ENCODE measurements at places on chromosomes 2 and 18.

DNA sequence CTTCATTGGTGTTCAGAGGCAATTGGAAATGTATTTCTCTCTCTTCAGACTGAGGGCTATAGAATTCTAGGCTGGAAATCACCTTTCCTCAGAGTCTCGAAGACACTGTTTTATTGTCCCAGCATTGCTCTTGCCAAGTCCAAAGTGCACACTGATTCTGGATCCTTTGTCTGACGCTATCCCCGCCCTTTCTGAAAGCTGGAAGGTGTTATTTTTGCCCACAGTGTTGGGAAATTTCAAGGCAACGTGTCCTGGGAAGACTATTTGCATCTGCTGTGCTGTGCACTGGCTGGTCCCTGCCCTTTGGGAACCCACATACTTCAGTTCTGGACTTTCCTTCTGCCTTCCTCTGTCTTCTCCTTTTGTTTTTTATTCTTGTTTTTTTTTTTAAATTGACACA lies 190.8 kb downstream of the SH3BP4 start:
- no peak for DNase-seq

GRCh38 chr18:58416014-58416703 lies 212.7 kb downstream of the ALPK2 start:
- DNase-seq: no peak

DNA sequence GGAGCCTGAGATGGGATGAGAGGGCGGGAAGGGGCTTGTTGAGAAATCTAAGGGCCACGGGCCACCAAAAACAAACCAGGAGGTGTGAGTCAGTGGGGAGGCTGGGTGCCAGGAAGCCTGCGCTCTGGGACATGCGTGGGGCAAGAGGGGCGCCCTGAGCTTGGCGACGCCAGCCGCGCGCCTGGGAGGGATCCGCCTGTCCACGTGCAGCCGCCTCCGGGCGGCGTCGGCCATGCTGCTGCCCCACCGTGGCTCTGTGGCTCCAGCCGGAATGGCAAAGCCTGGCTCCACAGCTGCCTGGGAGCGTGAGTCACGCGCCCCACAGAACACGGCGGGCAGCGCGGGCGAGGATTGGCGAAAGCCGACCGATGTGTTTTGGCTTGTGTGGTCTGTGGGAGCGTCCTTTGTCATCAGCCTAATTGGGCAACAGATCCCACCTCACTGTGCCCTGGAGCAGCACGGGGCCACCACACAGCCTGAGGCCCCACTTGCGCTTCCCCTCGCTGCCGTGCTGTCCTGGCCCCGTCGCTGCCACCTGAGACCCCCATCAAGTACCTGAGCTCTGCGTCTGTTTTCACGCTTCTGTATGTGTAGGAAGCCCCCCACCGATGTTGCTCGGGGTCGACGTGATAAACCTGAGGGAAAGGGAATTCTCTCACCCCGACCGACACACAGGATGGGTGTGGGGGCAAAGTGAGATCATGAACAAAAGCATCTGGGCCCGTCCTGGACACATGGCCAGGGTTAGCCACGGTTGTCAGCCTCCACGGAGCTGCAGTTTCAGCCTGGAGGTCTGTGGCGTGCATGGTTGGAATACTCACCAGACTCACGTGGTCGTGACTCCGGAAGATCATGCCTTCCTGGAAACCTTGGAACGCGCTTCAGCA lies 80.5 kb downstream of the NFATC1 start:
- no peak for DNase-seq

- DNase-seq: no peak
Measured at GRCh38 chr2:12096051-12096787, 349.8 kb downstream of the LPIN1 start.

GRCh38 chr2:2738684-2739083 lies 407.6 kb upstream of the MYT1L start:
- DNase-seq: no peak

DNA sequence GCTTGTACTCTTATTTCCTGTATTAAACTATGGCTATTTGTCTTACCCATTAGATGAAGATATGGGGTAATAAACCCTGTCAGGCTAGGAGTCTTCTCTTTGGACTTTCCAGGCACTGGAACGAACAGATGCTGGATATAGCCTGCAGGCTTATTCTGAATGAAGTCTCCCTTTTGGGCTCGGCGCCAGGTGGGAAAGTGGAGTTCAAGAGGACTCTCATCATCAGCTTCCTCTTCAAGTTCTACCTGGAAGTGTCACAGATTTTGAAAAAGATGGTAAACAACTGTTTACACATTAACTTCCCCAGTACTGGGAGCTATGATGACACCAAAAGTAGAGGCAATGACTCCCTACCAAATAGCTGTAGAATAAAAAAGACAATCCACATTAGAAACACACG lies 27.9 kb downstream of the AOX1 start:
- DNase-seq: no peak

- DNase-seq: no peak
Measured at GRCh38 chr2:96389736-96390135, 54.2 kb downstream of the NCAPH start.

GRCh38 chr2:37993143-37993542 lies 68.1 kb downstream of the RMDN2 start:
- DNase-seq: no peak

DNA sequence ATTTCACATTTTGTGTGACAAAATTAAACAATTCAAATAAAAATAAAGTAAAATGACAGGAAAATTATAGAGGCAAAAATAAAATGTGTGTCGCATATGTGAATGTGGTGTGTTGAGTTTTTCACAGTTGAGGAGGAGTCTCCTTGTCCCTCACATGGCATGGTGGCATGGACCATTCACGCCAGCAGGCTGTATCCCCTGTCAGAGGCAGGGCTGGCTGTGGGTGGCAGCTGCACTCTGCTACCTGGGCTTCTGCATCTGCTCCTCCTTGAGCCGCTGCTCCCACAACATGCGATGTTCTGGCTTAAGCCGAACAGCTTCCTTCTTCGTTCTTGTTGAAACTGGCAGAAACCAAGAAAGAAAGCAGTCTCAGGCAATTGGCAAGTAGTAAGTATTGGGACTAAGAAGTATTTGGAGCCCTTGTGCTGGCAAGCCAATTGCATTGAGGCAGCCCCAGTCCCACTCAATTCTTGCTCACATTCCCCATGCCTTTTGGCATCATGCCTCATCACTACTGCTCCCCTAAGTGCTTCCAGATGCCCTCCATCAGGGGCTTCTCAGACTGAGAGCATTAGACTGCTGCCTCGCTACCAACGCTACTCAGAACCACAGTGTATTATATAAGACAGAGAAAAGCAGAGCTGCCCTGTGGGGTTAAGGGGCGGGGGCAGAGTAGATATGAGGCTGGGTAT lies 177.9 kb upstream of the NABP1 start:
- DNase-seq: no peak
